Glutamatergic neuron (in vitro differentiated cells): ENCODE measurements at places on chromosomes 3 and 15.

DNA sequence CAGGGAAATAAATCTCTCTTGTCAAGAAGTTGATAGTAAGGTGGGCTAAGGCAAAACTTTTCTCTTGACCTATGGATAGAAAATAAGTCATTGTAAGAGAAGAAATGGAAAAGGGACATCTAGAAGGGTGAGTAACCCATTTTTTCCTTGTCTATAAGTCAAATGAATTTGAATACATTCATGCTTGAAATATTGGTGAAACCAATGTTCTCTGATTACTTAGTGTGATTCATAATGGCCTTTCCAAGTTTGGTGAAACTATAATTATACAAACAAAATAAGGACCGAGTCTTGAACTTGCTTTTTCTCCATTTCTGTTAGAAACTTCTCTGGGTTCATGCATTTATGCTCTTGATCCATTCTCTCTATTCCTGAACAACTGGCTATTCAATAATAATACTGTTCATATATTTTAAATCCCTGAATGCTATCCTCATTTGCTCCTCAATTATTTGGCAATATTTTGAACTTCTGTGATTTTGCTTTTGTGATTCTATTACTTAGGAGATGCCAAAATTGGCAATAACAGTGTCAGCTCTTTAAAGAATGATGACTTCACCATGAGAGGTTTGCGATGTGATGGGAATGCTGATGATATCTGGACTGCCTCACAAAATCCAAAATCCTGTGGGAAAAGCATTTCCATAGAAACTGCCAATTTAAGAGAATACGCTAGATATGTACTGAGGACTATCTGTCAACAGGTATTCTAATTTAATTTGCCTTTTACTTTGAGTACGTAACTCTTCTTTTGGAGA is 12.3 kb downstream of the P2RY12 start:
- DNase-seq: no peak

DNA sequence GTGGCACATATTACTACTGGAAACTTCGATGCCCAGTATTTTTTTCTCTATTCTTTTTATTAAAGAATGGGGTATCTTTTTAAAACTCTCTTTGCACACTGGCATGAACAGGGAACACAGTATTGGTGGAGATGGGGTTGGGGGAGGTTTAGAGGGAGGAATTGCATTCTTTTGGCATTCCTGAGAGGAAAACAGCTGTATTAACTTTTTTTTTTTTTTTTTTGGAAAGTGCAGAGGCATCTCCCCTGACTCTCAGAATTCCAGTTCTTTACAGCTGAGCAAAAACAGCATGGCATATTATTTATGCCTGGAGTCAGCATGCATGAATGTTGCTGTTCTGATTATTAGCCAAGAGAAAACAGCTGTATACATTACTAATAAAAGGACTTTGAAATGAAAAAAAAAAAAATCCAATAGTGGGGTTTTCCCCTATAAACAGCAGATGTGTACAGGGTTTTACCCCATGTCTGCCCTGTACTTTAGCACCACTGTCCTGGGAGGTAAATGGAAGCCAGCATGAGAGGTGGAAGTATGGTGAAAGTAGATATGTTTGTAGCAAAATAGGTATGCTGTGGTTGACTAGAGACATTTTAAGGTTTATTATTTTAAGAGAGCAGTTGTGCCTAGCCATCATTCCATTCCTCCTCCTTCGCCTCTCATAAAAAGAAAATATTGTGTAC is 132.2 kb downstream of the FNDC3B start:
- no peak for DNase-seq

DNA sequence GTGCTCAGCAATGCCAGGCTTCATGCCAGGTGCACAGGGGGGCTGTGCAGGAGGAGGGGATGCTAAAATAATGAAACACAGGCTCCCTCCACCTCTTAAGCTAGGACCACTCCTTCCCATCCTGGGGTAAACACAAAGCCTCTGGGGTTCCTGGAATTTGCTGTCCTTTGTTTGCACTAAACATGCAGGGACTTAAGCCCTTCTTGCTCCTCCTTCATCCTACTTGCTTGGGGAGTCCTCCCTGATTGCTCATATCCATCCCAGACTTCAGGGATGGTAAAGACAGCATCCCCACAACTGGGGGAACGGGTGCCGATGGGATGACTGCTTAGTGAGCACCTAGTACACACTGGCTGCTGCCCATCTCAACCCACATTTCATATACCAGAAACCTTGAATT is 5.1 kb downstream of the LINGO1 start:
- DNase-seq: no peak

GRCh38 chr3:184907681-184908649 is 96.0 kb downstream of the VPS8 start:
- peak; percentile 31 for DNase-seq

GRCh38 chr3:66675366-66675765 is 174.5 kb upstream of the LRIG1 start:
- DNase-seq: no peak

DNA sequence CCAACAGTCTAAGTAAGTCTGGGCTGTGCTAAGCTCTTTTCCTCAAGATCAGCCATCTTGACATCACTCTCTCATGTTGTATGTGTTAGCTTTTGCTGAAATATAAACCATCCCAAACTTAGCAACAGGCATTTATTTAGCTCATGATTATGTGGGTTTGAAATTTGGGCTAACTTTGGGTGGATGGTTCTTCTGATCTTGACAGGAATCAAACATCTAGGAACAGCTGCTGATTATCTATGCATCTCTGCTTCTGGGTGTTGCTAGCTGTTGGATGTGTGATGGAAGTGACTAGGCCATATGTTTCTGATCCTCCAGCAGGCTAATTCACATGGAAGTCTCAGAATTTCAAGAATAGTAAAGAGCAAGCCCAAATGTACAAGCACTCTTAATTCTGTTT is 615.2 kb upstream of the TGFBR2 start:
- DNase-seq: no peak

DNA sequence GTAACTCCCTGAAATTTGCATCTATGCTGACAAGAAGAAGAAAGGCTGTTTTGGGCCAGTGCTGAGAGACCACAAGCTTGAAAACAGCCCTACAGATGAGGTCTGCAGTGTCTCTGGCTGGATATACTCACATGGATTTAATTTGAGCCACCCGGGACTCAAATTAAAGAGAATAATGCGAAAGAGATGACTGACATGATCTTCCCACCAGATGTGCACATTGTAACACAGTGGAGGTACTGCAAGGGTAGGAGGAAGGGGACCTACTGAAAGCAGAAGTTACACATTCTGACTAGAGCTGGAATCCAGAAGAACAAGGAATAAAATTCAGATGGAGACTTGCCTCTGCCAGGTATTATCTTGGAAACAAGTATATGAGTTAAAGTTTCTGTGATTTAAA is 728.3 kb upstream of the SGO1 start:
- no peak for DNase-seq

DNA sequence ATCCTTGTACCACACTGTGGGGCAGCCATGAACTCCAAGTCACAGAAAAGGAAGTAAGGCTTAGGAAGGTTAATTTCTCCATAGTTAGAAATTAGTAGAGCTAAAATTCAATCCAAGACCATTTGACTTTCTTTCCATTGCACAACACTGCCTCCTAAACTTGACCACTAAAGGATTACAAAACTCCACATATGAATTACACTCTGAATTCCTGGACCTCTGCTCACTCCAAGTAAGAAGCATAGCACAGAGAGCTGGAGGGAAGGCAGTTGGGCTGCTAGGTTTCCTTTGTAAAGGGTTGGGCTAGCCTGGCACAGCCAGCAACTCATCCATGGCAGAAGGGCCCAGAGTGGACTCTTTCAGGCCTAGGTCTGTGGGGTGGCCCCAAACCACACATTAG is 134.4 kb downstream of the MYLK start:
- DNase-seq: no peak

- no peak for DNase-seq
These were observed 15.3 kb upstream of the PTPN23 start for GRCh38 chr3:47365213-47366153.

- no peak for DNase-seq
These were observed 12.5 kb downstream of the MBNL1 start for GRCh38 chr3:152281133-152281713.

DNA sequence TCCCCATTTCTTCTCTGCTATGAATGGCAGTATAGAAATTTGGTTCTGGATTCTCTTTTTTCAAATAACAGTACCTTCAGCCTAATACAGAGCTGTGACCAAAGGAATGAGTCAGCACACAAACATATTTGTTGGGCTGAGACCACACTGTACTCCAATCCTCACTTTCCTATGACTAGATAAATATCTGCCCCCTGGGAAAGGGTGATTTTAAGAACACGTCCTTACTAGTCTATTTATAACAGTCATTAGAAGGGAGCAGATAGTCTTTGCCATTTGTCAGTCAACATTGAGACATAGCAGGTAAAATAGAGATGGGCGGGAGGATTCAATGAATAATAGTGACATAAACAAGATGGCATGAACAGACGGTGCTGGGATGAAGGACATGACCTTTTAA is 461.3 kb downstream of the MCTP2 start:
- DNase-seq: no peak

- peak; percentile 49 for DNase-seq
These were observed 32.1 kb upstream of the DENND4A start for GRCh38 chr15:65824031-65824743.

DNA sequence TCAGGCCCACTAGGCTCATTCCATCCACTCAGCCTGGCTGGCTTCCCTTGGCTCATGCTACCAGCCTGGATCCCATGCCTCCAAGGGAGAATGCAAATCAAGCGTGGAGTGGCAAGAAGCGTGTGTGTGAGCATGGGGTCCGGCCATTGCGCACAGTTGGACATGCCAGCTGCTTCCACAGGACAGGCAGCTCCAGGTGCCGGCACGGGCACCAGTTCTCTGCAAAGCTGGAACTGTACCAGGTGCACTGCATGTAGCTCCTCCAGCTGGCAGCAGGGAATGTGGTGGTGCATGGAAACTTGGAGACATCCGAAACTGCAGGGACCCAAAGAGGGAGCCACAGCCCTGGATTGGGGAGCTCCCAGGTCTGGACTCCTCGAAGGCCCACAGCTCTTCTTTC is 449.8 kb downstream of the EPHA6 start:
- DNase-seq: no peak

DNA sequence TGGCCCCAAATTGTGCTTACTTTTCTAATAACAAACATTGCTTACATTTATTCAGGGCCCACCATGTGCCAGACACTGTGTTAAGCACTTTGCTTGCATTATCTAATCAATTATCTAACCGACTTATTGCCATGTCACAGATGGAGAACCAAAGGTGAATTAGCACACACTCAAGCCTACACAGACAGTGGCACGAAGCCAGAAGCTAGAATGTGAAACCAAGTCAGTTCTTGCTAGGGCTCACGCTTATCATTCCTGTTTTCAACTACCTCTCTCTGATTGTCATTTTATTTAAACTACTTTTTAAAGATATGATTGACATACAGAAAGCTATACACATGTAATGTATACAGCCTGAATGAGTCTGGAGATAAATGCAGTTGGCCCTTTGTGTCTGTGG is 215.7 kb upstream of the CFAP20DC start:
- no peak for DNase-seq

- DNase-seq: peak; percentile 48
These were observed 120.2 kb upstream of the ALCAM start for GRCh38 chr3:105246536-105246935.

DNA sequence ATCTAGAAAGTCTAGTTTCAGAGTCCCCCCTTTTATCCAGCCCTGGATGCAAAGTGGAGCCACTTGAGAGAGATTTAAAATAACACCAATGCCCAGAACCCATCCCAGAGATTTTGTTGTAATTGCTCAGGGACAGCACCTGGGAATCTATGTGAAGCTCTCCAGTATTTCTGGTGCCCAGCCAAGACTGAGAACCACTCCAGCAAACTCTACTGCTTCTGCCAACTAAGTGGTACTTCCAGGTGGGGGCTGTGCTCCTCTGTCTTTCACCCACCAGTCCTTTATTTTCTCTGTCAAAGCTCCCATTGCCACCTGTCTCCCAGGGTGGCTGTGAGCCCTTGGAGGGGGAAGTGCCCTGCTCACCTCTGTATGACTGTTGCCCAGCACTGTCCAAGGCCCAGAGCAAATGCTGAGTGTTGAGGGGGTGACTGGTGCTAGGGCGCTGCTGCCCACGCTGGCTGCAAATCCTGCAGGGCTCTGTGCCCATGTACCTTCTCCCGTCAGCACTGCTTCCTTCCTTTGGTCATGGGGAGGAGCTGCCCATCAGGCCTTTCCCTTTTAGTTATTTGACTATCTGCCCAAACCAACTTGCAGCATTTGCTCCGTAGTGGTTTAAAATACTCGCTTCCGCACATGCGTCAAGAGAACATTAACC is 9.4 kb downstream of the CLSTN2 start:
- DNase-seq: no peak

DNA sequence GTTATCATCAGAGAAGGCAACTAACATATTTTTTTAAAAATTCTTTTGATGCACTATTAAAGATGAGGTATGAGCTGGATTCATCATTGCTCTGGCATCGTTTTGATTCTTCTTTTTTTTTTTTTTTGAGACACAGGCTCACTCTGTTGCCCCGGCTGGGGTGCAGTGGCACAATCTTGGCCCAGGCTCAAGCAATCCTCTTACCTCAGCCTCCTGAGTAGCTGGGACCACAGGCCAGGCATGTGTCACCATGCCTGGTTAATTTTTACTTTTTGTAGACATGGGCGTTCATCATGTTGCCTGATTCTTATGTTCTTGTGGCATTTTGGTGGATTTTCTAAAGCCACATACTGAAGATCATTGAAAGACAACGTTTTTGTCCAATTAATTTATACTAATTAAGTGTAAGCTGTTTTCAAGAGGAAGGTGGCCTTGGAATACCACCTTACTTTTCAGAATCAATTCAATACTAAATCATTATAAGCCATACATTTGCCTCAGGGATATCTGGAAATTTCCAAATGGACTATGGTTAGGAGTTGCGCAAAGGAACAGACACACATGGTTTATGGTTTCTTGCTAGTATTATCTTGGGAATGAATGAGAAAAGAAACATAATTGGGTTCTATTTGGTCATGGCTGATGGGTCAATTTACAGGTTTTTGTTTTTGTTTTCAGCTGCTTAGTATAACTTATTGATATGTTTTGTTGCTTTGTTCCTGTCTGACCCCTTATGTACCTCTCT is 22.8 kb downstream of the SLC28A2 start:
- no peak for DNase-seq

GRCh38 chr15:85744579-85744978 is 50.1 kb downstream of the KLHL25 start:
- DNase-seq: no peak

GRCh38 chr3:10198761-10199649 is 34.3 kb downstream of the IRAK2 start:
- no peak for DNase-seq

- no peak for DNase-seq
These were observed 507.0 kb downstream of the ZPLD1 start for GRCh38 chr3:102941786-102942185.

- DNase-seq: peak; percentile 22
These were observed 691.2 kb downstream of the TBL1XR1 start for GRCh38 chr3:176505878-176506621.

DNA sequence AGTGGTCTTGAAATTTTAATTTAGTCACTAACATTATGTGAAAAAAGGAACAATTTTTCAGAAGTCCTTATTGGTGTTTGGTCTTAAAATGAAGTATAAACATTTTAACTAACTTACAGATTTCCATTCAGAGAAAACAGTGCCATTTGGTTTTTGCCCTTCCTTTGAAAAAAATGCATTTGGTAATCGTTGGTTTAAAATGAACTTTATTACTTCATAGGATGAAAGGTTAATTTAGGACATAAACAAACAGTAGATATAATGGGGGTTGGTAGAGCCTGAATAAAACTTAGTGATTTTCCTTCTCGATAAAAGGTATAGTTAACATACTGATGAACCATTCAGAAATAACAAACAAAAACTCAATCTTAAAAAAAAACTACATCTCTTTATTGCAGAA is 39.7 kb downstream of the TFG start:
- DNase-seq: no peak

GRCh38 chr15:70530503-70530902 is 232.9 kb downstream of the UACA start:
- DNase-seq: no peak
